ENCODE measurements at places on chromosomes 1 and 21.

GRCh38 chr1:231776757-231777062 is 150.1 kb downstream of the DISC1 start:
- DNase-seq, result no peak

DNA sequence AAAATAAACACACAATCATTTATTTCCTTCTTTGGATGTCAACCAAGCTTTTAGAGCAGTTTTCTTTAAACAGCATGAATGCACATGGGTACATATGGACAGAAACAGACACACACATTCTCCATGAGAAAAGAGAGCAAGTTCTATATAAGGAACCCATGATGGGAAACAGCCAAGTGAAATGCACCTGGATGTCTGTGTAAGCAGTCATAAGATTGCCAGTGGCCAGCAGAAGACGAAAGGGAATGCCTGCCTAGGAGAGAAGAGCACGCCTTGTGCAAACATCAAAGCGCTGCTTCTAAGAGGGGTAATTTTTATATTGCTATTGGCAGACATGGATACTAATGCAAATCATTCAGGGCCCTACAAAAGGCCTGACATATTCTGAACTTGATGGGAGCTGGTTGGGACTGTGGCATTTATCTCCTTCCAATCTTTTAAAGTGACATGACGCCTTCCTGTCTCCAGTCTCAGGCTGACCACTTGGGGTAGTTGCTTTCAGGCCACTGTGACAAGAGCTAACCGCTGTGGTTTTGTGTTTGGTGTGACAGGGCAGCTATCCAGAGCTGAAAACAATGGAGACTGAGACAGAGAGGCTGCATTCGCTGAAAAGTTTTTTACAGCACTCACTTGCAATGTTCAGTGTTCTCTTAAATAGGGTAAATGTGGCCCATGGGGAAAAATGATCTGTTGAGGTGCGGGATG is 75.0 kb upstream of the DPT start:
- DNase-seq, result no peak

DNA sequence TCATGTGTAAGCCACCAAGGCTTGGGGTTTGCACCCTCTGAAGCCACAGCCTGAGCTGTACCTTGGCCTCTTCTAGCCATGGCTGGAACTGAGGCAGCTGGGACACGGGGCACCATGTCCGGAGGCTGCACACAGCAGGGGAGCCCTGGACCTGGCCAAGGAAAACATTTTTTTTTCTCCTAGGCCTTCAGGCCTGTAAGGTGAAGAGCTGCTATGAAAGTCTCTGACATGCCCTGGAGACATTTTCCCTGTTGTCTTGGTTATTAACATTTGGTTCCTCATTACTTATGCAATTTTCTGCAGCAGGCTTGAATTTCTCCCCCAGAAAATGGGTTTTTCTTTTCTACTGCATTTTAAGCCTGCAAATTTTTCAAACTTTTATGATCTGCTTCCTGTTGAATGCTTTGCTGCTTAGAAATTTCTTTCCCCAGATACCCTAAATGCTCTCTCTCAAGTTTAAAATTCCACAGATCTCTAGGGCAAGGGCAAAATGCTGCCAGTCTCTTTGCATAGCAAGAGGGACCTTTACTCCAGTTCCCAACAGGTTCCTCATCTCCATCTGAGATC is 295.8 kb downstream of the LTN1 start:
- no peak for DNase-seq

- no peak for DNase-seq
Measured at GRCh38 chr1:37944086-37944763, 2.6 kb downstream of the INPP5B start.

DNA sequence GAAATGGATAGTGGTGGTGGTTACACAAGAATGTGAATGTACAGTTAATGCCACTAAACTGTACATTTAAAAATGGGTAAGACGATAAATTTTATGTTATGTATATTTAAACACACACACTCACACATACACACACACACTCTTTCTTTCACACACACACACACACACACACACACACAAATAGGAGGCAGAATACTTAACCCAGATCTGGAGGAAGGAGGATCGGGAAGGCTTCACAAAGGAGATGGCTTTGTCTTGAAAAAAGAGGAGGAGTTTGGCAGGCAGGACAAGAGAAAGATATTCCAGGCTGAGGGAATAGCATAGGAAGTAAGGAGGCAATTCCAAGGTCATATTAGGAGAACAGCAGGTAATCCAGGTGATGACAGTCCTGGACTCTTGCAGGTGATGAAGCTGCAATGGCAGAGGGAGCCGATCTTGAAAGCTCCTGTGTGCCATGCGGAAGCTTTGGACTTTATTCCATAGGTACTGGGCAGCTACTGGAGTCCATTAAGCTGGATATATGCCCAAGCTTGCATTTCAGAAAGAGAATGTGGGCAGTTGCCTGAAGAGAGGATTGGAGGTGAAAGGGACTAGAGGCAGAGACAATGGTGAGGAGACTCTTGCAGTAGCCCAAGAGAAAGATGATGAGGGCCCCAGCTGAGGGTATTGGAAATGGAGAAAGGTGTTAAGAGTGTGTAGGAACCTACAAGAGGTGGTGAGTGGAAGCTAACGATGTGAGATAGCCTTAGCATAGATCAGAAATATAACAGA is 15.4 kb upstream of the LYST start:
- no peak for DNase-seq

- DNase-seq, result no peak
Measured at GRCh38 chr21:45085700-45086099, 11.3 kb downstream of the ADARB1 start.
